ENCODE measurements at places on chromosomes 6 and 20. TPM values are rescaled to one million over a fixed set of nuclear protein-coding genes. Genes with fewer than 3 reads are reported as not detected.

The CCN2 gene
- total RNA-seq = 265 TPM

The PRRC2A gene
- total RNA-seq = 27.2 TPM

The TREM2 gene
- total RNA-seq = not detected

The TP53TG5 gene
- total RNA-seq = not detected

The C4A gene
- total RNA-seq = 0.44 TPM

The EFCAB8 gene
- under 0.01 TPM for total RNA-seq

The TRAPPC3L gene
- total RNA-seq = not detected

The FAM209B gene
- not detected for total RNA-seq

The LGSN gene
- not detected for total RNA-seq

All from lung microvascular endothelial cell (primary cell).